ENCODE measurements at places on chromosomes 4 and X.

- DNase-seq: no peak
Observed at GRCh38 chrX:3443184-3443583, 96.7 kb upstream of the MXRA5 start.

GRCh38 chr4:57605376-57605775 lies 495.2 kb upstream of the IGFBP7 start:
- no peak for DNase-seq

DNA sequence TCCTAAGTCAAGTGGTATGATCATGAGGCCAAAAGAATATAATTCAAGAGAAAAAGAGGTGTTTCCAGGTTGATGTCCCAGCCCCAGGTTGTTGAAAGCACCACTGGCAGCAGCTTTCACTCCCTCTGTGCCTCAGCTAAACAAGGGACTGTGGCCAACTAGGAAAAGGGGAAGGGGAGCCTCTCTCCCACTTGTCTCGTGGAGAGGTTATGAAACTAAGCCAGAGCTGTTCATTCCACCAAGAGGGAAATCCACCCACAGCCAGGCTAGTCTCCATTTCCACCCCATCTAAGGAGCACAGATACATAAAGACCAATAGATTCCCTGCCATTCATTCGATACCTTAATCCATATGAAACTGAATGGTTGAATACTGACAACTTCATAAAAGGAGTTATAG lies 8.1 kb downstream of the ANXA5 start:
- DNase-seq: no peak

DNA sequence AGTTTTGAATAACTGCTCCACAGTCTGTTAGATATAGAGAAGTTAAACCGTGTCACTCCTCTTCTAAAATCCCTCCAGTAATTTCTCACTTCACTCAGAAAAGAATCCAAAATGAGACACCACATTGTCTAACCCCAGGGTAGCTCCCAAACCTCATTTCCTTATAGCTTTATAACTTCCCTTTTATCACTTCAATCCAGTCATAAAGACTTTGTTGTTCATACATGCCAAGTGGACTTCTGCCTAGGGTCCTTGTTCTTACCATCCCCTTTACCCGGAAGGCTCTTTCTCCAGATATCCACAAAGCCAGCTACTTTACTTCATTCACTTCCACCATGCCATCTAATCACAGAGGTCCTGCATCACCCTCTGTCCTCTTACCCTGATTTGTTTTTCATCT lies 156.2 kb downstream of the GABRB1 start:
- DNase-seq: no peak

DNA sequence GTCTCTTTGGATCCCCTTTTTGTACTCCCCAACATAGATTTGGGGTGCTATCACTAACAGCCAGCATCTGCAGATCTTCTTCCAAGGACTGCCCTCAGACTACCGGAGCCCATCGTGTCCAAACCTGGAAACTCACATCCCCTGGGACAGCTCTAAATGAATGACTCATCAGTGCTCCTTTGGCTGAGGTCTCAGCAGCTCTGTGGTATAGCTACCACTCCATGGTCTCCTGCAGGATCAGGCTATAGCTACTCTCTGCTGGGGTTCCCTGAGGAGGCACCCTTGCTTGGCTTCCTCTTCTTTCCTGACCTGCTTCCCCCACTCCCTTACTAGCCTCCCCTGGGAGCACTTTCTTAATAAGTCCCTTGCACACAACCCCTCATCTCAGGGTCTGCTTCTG lies 97.5 kb upstream of the PRPS2 start:
- DNase-seq: no peak

DNA sequence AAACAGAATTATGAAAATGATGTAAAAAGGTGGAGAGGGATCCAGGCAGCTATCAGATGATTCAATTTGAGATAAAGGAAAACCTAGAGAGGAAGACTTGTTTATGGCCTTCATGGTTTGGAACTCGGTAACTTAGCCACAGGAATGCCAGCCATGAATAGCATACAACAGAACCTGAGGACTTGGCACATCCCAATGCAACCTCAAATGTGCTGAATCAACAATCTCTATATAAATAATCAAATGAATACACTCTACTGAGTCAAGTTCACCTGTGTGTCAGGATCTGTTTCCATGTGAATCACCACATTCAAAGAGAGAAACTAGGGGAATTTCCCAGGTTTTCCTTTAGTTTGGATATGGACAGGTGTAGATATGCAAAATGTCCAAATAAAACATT lies 86.9 kb downstream of the MBNL3 start:
- no peak for DNase-seq

DNA sequence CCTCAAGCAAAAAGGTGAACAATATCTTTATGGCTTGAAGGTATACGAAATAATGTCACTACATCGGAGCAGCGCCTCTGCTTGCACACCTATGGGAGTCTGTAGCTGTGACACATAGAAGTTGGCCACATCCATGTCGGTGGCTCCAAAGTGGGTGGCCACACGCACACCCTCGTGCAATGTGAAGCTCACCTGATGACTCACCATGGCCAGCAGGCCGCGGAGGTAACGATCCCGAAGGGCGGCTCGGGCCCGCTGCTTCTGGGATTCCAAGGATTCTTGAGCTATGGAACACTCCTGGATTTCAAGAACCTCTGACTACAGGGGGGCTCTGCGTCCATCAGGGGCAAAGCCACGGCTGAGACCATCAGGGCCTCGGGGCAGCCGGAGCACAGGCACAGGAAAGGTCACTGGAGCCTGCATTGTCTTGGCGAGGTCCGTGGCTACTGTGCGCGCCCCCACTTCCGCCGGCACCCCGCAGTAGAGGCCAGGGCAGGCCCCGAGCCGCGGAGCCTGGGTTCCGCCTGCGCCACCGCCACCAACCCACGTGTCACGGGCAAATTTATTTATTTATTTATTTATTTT lies 25.2 kb downstream of the NYX start:
- no peak for DNase-seq

DNA sequence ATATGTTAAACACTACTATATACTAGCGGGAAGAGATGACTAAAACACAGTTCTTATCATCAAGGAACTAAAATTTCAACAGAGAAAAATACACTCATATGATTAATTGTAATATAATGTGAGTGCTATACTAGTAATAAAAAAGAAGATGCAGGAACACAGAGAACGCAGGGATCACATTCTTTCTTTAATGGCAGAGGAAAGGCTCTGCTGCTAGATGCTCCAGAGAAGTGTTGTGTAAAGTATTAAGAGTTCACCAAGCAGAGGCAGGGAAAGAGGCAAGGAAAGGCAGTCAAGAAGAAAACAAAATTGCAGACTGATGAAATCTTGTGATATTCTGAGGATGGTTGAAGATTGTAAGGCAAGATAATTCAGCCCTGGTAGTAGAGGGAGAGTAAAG lies 394.7 kb downstream of the PDGFC start:
- no peak for DNase-seq

DNA sequence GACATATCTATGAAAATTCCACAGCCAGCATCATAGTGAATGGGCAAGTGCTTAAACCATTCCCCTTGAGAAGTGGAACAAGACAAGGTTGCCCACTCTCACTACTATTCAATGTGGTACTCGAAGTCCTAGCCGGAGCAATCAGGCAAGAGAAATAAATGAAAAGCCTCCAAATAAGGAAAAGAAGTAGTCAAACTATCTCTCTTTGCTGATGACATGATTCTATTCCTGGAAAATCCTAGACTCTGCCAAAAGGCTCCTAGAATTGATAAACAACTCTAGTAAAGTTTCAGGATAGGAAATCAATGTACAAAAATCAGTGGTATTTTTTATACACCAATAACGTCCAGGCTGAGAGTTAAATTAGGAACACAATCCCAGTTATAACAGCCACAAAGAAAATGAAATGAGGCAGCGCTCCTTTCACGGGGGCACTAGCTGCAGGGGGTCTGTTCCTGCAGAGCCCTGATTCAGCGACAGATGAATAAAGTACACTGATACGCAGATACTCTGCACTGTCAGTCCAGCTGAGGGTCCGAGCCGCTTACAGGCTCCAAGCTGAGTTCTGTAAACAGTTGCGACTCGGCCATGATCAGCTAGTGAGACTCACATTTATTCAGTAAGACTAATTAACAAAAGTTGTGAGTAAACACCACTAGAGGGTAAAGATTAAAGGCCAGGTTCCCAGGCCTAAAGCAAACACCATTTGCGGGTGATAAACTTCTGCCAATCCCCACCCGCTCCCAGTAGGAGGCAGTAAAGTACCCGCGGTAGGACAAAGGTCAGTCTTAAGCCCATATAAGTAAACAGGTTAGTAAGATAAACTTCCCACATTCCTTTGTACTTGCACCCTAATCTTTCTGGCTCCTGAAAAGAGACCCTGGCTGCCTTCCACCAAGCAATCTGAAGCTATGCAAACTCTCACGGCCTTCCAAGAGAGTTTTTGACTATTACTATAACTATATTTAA lies 290.6 kb upstream of the GRID2 start:
- DNase-seq: no peak

DNA sequence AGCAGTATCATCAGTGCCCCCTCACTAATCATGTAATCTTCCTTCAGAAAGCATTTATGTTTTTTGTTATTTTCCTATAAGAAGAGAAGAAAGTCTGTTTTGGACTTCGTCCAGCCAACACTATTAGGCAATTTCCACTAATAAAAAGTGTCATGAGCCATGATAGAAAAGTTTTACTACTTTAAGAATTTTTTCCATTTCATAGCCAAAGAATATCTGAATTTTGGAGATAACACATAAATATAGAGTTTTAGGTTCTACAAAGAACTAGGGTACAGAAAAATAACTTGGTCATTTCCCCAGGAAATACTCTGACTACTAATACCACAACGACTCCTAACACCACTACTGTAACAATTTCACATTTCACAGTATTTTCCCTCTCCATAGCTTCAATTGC lies 41.8 kb upstream of the VEGFC start:
- no peak for DNase-seq

GRCh38 chr4:184757810-184758209 lies 23.9 kb upstream of the CENPU start:
- no peak for DNase-seq

- no peak for DNase-seq
Observed at GRCh38 chrX:124216396-124217115, 115.9 kb upstream of the TEX13D start.

- DNase-seq: no peak
Observed at GRCh38 chr4:43607827-43608461, 715.4 kb downstream of the GRXCR1 start.
